Thyroid gland (tissue), 4 donors: ENCODE measurements at places on chromosomes 11 and 22. TPM values are rescaled to one million over a fixed set of nuclear protein-coding genes. Genes with fewer than 3 reads are reported as not detected.

Gene GLYAT
- not detected for total RNA-seq

Gene KDM2A
- total RNA-seq: 88.1 TPM

Gene CBL
- 9.4 TPM for total RNA-seq

Gene ARHGAP42
- 28.4 TPM for total RNA-seq

Gene SAA2
- total RNA-seq: 6.6 TPM

Gene PAMR1
- 16.4 TPM for total RNA-seq

Gene PARVA
- total RNA-seq: 28.5 TPM

Gene BID
- total RNA-seq: 14.5 TPM

GRCh38 chr22:48192920-48193319, 1430.5 kb downstream of the TBC1D22A start:
- no peak for DNase-seq

GRCh38 chr11:131690362-131690761, 319.9 kb downstream of the NTM start:
- no peak for DNase-seq

DNA sequence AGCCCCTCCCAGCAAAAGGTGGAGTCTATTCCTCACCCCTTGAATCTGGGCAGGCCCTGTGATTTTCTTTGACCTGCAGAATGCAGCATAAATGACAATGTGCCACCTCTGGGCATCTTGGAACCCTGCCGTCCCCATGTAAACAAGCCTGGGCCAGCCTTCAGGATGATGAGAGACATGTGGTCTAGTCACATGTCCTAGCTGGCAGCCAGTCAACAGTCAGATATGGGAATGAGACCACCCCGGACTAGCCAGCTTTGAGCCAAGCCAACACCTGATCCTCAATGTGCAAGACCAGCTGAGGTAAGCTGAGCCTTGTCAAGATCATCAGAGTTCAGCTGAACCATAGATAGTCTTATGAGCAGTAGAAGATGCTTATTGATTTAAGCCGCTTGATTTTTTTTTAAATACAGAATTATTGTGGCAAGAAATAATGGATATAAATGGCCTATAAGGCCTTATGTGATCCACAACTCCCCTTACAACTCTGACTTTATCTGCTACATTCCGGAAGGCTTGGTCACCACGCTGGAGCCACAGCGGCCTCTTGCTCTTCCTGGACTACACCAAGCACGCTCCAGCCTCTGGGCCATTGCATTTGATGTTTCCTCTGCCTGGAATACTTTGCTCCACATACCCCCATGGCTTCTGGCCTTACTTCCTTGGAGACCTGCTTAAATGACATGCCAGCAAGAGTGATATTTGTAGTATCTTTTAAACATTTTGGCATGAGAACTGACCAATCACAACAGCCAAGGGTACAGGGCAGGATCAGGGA, 225.9 kb upstream of the SESN3 start:
- DNase-seq: no peak

GRCh38 chr11:132158696-132159095, 788.3 kb downstream of the NTM start:
- DNase-seq: no peak

GRCh38 chr11:44625759-44626523, 60.5 kb downstream of the CD82 start:
- no peak for DNase-seq

GRCh38 chr11:132258875-132259274, 888.5 kb downstream of the NTM start:
- no peak for DNase-seq

DNA sequence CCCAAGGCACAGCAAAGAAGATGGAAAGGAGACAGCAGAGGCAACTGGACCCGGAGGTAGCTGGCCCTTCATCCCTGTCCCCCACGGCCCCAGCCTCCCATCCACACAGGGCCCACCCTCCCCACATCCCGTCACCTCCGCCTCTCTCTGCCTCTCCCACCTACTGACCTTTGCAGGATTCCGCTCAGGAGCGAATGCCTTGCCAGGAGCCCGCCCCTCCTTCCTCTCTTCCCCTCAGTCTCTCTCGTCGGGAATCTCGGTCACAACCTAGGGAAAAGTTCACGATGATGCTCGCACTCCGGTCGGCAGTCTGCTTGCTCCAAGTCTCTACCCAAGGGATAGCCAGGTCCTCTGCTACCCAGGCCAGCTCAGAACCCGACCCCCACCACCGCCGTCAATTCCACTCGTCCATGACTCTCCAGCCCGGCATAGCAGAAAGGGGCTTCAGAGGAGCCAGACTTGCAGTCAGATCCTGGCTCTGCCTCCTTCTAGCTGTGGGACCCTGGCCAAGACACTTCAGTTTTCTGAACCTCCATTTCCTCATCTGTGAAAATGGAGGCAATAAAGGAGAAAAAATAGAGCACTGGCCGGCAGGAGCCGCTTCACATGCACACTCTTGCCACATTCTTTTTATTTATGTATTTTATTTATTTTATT, 10.2 kb downstream of the AHNAK start:
- no peak for DNase-seq

- DNase-seq: peak; percentile 6
Measured at GRCh38 chr11:134069426-134070341, 812 bp downstream of the JAM3 start.

GRCh38 chr11:81190546-81190945, 1543.1 kb downstream of the FAM181B start:
- no peak for DNase-seq

DNA sequence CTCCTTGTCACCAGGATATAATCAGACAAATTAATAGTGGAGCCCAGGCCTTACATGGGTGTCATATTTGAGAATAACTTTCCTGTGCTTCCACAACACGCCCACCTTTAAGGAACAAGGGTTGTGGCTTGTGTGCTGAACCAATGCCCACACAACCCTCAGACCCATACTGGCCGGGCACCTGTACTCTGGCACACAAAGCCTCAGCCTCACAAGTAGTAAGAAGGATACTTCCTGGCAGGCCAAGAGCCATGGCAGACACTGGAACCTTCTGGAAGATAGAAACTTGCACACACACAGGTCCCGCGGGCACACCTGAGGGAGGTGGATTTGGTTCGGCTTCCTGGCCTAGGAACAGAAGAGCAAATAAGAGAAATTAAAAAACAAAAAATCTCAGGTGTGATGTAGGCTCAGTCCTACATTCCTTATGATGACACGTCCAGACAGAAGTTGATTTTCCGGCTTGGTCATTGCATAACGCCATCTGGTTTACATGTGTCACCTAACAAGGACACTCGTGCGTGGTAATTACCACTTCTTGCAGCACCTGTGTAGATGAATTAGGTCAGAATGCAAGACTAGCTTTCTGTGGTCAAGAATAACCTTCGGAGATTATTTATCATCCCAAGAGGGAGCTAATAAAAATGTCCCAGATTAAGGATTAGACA, 5.8 kb upstream of the BRD1 start:
- DNase-seq: no peak

GRCh38 chr11:47514825-47515647, 37.9 kb downstream of the CELF1 start:
- no peak for DNase-seq

DNA sequence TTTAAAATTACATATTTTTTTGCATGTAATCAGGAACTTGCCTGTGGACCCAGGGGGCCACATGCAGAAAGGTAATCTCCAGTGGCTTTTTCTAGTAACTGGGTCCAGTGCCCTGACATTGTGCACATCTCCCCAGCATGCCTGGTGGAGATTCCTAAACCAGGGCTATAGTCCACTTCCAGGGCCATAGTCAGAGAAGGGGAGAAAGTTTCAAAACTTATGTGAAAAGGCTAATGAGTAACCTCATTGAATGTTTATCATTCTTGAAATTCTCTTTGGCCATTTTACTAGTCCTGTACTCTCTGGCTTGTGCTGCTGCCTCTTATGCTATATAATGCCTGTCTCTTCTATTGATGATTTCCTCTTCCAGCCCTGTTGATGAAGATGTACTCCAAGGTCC, 47.8 kb downstream of the BARX2 start:
- no peak for DNase-seq

- no peak for DNase-seq
Measured at GRCh38 chr11:2742611-2743426, 43.0 kb upstream of the KCNQ1OT1 start.

DNA sequence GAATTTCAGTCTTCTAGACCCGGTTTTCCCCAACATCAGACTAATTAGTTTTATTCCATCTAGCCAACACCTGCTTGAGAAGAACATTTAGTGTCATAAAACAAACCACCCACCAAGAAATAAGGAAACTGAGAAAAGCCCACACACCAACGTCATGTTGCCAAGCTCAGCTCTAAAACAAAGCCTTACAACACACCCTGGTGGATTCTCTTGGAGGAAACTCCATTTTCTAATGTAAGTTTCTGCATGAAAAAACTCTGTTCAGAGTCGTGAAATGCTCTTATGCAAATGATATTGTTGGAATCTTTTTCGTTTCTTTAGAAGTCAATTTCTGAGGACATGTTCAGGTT, 105.0 kb upstream of the RAG2 start:
- DNase-seq: no peak

DNA sequence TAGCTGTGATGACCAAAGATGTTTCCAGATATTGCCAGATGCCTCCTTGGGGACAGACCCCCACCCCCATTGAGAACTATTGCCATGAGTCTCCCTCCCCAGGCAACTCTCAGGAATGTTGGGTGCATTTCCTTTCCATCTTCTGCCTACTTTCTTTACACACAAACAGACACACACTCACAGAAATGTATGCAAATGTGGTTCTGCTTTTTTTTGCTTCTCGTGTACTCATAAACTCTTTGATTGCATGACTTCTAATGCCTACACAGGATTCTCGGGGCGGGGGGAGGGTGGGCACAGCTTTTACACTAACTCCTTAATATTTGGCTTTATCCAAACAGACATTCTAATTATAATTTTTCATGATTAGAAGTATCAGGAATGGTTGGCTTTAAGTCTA, 53.3 kb upstream of the SUSD2 start:
- no peak for DNase-seq

- DNase-seq: no peak
Measured at GRCh38 chr11:26228778-26229177, 103.2 kb upstream of the ANO3 start.

DNA sequence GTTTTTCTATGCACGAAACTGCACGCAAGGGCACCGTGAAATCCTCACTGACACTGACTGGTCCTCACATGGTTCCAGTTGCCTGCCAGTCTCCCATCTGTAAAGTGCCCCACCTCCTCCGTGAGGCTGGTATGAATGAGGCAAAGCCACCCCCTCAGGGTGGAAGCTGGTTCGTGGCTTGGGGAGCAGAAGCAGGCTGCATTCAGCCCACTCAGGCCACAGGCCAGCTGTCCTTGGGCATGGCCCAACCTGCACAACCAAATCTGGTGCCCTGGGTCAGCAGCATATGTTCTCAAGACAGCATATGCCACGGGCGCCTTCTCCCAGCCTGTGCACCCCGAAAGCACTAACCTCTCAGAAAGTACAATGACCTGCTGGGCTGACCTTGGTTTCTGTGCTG, 29.3 kb downstream of the SERPINH1 start:
- no peak for DNase-seq

- no peak for DNase-seq
Measured at GRCh38 chr11:762421-763072, 14.7 kb downstream of the GATD1 start.

DNA sequence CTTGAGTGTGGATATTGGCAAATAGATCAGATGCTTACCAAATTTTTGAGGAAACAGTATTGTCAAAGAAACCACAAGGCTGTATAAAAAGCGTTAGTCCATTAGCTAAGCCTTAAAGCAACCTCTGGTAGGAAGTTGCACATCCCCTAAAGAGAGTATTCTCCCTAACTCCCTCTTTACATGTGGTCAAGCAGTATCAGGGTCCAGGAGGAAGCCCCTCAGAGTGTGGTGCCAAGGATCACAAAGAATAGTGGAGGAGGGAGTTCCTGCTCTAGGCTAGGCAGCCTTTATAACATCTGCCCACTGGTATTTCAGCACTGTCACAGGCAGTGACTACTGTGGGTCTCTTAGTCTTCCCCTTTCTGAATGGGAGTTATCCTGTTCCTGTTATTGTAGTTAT, 18.8 kb upstream of the AMPD3 start:
- no peak for DNase-seq
